Occipital lobe (tissue), 3 donors: ENCODE measurements at places on chromosomes 11 and 22. TPM values are rescaled to one million over a fixed set of nuclear protein-coding genes. Genes with fewer than 3 reads are reported as not detected.

The AAMDC gene
- 8.6 TPM for total RNA-seq

The IFITM10 gene
- total RNA-seq: 0.31 TPM

The ME3 gene
- total RNA-seq: 99.0 TPM

The MRGPRX4 gene
- total RNA-seq: not detected

The DAGLA gene
- total RNA-seq: 5.5 TPM
